ENCODE measurements at places on chromosomes 1 and 21.
A peak's percentile ranks its signal among the peaks of the same experiment; 100 is the strongest.

- peak; percentile 73 for DNase-seq
Observed at GRCh38 chr1:117753652-117754051, 147.8 kb downstream of the TENT5C start.

- no peak for DNase-seq
Observed at GRCh38 chr1:105483436-105483835, 1573.0 kb upstream of the PRMT6 start.

- peak; percentile 75 for DNase-seq
Observed at GRCh38 chr1:26677306-26678115, 18.3 kb upstream of the ARID1A start.

DNA sequence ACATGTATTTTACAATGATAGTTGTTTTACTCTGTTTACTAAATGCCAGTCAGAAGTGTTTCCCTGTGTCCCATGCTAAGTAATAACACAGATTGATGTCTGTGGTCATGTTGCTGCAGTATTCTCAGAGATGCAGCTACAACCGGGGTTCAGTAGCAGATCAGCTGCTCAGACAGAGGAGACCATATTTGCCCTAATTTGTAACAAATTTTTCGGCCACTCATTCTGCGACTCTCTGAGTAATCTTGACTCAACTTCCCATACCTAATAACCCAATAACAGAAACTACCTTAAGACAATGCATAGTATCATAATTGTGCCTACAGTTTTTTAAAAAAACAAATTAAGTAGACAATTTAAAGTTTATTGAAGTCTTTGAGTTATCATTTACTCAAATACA, 32.6 kb downstream of the NIBAN1 start:
- no peak for DNase-seq

GRCh38 chr1:3522564-3523265, 68.2 kb downstream of the ARHGEF16 start:
- DNase-seq, result no peak

- DNase-seq, result peak; percentile 15
Observed at GRCh38 chr1:97245682-97246081, 524.1 kb downstream of the PTBP2 start.

DNA sequence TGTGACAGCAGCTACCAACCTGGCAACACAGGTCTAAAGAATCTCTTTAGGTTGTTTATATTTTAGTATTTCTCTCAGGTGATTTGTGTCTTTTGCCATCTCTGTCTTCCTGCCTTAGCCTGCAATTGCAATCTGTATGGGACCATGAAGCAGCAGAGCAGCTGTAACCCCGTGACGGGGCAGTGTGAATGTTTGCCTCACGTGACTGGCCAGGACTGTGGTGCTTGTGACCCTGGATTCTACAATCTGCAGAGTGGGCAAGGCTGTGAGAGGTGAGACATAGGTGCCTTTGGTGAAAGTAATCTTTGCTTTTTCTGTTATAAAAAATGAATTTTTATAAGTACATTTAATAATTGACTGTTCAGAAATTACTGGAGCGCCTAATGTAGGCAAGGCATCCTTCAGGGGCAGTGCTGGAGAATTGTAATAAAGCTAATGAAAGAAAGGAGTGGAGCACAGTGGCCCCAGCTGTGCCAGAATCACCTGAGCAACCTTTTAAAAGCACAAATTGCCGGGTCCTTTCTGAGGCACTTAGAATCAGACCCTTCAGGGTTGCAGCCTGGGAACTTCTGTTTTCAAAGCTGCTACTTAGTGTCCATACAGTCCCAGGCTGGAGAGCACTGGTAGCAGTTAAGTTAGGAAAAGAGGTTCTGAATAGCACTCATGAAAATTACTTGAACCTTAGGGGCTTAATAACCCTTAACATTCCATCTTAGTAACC, 60.6 kb upstream of the LAMC2 start:
- no peak for DNase-seq

DNA sequence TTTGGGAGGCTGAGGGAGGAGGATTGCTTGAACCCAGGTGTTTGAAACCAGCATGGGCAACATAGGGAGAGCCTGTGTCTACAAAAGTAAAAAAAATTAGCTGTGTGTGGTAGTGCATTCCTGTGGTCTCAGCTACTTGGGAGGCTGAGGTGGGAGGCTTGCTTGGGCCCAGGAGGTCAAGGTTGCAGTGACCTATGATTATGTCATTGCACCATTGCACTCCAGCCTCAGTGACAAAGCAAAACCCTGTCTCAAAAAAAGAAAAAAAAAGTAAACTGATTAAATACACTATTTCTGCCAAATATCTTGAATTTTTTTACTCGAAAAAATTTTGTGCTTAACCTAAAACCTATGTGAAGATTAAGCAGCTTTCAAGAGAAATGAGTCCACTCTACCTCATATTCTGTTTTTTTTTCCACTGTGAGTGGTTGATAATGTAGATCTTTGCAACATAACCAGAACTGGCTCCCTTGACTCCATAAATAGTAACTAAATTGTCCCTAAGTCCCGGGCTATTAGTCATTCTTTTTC, 19.4 kb upstream of the ZNF281 start:
- peak; percentile 88 for DNase-seq

- peak; percentile 3 for DNase-seq
Observed at GRCh38 chr1:228314658-228315483, 91.8 kb downstream of the TRIM11 start.

GRCh38 chr1:115277276-115277675, 60.8 kb downstream of the NGF start:
- DNase-seq, result peak; percentile 53

DNA sequence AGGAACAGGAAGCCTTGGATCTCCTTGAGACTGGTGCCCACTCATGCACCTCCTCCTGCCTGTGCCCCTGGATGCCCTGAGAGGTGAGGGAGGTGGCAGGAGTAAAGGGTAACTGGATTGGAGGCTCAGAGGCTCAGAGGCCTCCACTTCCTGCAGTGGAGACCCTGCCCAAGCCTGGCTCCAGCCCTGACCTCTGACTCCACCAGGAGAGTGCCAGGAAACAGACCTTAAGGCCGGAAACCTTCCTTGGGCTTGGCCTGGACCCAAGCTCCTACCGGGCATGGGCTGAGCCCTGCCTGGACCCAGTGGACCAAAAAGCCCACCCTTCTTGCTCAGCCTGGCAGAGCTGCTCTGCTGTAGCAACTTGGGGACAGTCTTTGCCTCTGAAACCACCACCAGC, 15.0 kb upstream of the CELA3B start:
- no peak for DNase-seq

GRCh38 chr1:3501856-3502640, 47.6 kb downstream of the ARHGEF16 start:
- DNase-seq, result peak; percentile 17

DNA sequence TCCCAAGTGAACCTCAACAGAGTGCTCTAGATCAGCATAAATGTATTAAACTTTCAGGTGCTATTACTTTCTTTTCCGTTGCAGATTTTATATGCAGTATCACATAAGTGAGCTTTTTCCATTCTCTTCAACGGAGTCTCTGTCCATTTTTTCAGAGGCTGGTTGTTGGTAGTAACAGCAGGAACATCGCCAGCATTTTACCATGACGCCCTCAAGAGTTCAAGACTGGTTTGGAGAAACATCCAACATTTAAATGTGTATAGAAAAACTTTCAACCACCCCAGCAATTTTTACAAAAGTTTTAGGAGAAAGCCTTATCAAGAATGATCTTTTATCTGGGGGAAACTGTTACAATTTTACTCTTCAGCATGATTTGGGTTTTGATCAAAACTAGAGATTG, 117.0 kb downstream of the TGFB2 start:
- DNase-seq, result no peak

DNA sequence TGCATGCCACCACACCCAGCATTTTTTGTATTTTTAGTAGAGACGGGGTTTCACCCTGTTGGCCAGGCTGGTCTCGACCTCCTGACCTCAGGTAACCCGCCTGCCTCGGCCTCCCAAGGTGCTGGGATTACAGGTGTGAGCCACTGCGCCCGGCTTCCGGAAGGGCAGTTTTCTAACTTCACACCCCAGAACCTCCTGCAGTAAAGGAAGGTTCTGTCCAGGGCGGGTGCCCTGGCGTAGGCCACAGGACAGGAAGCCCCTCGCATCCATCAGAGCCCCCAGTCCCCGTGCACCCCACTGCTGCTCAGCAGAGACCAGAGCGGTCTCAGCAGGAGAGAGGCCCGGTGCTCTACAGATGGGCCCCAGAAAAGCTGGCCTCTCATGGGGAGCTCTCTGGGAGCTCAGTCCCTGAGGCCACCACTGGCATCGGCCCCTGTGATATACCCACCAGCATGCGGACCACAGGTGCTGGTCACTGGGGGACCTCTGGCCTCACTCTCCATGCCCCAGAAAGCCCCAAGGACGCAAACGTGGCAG, 4.1 kb upstream of the DNMT3L start:
- no peak for DNase-seq

DNA sequence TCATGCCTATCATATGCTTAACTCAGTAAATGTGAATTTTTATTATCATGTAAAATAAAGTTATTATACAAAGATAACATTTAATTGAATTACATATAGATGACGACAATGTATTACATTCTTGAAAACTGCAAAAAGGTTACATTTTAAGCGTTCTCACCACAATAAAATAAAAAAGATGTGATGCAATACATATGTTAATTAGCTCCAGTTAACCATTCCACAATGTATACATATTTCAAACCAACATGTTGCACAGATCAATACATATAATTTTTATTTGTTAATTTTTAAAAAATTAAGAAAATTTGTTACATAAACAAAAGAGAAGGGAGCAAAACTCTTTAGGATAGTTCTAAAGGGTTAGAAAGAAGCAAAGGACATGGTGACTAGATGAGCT, 183.7 kb downstream of the VAV3 start:
- no peak for DNase-seq

GRCh38 chr1:157084720-157085119, 14.9 kb downstream of the ETV3L start:
- DNase-seq, result no peak

GRCh38 chr21:39221282-39221996, 38.2 kb upstream of the PSMG1 start:
- DNase-seq, result no peak

GRCh38 chr21:35696644-35697043, 363.7 kb downstream of the SETD4 start:
- DNase-seq, result no peak

GRCh38 chr1:50994997-50995396, 25.0 kb downstream of the CDKN2C start:
- no peak for DNase-seq

DNA sequence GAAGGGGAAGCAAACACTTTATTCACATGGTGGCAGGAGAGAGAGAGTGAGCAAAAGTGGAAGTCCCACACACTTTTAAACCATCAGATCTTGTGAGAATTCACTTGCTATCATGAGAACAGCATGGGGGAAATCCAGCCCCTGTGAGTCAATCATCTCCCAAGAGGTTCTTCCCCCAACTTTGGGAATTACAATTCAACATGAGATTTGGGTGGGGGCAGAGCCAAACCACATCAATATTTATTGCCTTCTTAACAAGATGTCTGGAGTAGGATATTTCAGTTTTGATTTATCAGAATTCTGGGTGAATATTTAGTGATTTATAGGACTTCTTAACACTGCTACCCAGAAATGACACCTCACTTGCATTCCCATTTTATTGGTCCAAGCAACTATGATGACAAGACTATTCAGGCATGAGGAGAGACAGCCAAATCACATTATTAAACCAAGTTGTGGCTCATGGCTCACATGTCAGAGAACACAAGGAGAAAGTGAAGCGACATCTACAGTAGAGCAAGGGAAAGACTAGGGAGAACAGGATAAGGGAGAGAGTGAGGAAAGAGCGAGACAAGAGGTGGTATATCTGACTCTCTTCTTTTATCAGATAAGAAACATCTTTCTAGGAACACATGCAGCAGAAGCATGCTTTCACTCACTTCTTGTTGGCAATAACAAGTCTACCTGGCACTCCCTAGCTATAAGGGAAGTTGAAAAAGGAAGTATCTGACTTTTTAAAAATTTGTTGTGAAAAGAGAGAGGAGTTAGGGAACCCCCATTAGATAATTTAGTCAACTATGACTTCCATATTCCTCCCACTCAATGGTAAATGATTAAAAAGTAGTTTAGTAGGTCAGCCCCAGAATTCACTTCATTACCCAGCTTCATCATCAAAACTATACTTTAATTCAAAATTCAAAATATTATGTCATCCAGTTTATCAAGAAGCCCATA, 36.6 kb upstream of the PTPRC start:
- no peak for DNase-seq

- DNase-seq, result peak; percentile 25
Observed at GRCh38 chr21:33025489-33026442, at the start of gene OLIG2. Gene OLIG2 (plus strand): TSS chr21:33025935. CDS start chr21:33026863, 928 bp downstream.

DNA sequence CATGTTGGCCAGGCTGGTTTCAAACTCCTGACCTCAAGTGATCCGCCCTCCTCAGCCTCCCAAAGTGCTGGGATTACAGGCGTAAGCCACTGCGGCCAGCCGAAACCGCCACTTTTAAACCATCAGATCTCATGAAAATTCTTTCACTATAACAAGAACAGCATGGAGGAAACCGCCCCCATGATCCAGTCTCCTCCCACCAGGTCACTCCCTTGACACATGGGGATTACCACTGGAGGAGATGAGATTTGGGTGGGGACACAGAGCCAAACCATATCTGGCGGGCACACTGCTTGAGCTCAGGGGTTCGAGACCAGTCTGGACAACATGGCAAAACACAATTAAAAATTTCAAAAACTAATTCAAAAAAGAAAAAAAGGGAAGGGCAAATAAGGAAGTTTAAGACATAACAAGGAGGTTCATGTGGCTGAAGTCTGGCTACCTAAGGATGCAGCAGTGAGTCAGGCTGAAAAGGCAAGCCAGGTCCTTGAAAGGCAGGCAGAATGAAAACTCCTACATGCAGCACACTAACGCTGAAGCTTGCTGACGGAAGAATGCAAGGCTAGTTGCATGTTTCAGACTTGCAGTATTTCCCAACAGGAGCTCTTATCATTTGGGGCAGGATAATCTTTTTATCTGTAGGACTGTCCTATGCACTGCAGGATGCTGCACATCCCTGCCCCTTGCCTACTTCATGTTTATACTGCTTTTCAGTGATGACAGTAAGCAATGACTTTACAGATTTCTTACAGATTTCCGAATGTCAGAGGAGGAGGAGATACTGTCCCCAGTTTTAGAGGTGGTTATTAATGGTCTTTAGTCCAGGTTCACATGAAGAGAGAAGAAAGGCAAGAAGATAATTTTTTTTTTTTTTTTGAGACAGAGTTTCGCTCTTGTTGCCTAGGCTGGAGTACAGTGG, 49.3 kb downstream of the FBXO42 start:
- peak; percentile 30 for DNase-seq

DNA sequence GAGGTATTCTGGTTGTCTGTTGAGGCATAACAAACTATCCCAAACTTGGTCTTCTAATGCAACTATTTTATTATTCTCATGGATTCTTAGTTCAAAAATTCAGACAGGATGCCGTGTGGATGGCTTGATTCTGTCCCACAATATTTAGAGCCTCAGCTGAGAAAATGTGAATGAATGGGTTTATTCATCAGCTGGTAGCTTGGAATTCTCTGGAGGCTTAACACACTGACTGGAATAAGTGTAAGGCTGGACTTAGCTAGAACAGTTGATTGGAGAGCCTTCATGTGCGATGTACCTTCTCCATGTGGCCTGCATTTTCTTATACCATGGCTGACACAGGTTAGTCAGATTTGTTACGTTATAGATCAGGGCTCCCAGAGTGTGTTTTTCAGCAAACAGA, 30.8 kb downstream of the TNNI3K start:
- no peak for DNase-seq

GRCh38 chr21:38337793-38338192, 81.0 kb downstream of the KCNJ15 start:
- DNase-seq, result no peak

GRCh38 chr1:89170170-89171066, 5.4 kb downstream of the GBP7 start:
- no peak for DNase-seq
